Amniotic stem cell (primary cell): ENCODE measurements at places on chromosomes 1 and 21.

GRCh38 chr1:39258146-39258924 is 53.8 kb downstream of the MACF1 start:
- peak; percentile 25 for DNase-seq

GRCh38 chr1:36516372-36517010 is 33.8 kb upstream of the CSF3R start:
- DNase-seq: peak; percentile 6

DNA sequence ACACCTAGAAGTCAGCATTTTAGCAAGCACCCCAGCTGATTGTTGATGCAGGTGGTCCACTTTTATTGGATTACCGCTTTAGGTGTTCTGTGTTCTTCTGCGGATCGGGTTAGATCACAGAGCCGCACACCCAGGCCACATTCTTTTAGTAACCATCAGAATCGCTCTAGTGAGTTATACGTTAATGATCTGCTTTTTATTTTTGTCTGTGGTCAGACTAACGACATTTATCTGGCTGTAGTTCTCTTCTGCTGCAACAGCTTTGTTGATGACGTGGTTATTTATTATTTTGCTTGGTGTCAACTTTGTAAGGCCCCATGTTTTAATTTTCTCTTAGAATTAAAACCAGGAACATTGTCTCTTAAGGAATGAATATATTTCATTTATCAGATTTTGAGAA is 18.2 kb downstream of the SCCPDH start:
- DNase-seq: no peak

- DNase-seq: no peak
Observed at GRCh38 chr21:21807598-21807903, 809.3 kb downstream of the NCAM2 start.

DNA sequence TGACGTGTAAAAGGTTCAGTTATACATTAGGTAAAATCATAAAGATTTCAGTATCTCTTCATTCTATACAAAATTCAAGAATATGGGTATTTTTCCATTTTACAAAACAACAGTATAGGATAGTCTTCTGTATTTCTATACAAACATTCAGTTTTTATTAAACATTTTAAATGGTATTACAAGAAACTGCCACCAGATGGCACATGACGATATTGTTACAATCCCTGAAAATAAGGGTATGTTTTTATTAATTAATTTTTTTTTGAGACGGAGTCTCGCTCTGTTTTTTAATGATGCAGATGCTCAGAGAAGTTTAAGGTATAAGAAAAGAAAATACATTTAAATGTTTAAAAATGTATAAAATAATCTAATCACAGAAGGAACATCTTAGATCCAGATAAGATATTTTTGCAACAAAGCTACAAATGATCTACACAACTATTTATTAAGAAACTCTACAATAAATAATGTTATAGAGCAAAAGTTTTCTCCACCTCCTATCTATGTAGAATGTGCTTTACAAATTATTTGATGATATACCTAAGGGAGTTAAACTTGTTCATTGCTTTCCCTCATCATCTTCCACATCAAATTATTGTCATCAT is 23.5 kb upstream of the RSBN1 start:
- DNase-seq: peak; percentile 52

DNA sequence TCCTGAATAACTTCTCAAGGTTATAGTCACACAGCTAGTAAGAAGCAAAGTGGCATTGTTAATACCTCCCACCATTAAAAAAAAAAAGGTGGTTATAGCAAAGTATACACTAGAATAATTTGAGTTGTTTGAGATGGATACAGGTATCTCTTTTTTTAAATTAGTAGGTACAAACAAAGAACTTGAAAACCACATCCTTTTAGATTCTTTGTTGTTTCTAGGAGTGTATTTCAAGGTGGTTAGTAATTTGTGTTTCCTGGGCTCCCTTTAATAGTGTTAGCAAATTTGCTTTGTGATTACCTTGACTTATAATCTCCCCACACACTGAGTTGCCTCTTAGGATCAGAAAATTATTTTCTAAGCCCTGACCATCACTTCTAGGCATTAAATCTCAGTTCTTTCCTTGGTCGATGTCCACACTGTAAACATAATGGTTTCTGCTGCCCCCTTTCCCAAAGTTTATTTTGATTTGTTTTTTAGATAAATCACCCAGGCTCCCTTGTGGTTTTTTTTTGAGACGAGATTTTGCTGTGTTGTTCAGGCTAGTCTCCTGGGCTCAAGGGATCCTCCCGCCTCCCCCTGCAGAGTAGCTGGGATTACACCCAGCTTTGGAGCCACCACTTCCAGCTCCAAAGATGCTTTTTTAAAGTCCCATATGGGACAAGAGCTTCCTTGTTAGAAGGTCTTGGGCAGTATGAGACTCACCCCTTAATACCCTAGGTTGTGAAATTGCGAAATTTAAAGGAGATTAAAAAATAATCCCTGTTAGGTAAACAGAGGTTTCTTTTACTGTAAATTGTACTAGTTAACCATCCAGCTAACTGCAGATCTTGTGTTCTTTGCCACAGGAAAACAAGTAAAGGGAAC is 6.2 kb downstream of the AKIRIN1 start:
- DNase-seq: no peak

DNA sequence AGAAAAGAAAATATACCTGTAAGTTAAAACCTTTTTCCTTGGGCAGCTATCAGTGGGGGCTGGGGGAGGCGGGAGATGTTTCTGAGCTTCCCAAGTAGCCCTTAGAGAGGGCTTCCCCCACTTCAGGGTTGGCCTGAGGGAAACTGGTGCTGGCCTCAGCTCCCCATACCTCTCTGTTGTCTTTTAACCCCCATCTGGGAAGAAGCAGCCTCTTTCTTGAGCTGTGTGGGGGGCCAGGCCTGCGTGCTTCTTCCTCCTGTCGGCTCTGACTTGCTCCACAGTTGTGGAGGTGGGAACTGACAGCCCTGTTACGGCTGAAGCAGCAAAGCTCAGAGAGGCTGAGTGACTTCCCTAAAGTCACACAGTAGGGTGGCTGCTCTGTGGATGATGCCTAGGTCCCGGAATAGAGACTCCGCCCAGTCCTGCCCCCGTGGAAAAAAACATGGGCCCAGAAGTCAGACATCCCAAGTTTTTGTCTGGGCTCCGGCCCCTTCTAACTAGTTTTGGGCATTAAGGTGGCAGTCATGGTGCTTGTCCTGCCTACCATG is 55.2 kb downstream of the ATP5PO start:
- DNase-seq: no peak

DNA sequence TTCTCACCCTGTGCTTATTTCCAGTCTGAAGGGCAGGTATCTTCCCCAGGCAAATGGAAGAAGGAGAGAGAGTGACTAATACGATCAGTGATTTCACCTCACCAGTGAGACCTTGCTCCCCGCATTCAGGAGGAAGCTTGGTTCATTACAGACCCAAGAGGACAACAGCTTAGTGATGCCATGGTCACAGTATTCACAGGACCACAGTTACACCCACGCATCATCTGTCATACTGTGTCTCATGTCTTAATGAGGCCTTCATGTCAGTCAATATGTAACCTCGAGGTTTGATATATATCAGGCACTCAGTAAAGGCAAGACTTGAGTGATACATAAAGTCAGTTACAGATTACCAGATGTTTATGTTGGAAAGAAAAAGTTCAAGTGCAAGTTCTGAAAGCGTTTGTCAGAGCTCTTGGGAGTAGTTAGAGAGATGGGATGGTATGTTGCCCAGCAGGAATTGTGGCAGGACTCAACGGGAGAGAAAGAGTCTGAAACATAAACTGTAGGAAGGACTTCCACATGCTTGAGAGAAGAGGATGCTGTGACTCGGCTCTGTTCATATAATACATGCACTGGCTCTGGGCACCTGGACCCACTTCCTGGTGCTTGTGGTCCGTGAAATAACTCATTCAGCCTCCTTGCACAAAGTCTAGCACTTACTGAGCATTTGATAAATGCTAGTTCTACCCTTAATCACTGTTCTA is 33.3 kb downstream of the GNPAT start:
- DNase-seq: no peak

- DNase-seq: no peak
Observed at GRCh38 chr1:109928591-109929111, 18.0 kb downstream of the CSF1 start.

- DNase-seq: no peak
Observed at GRCh38 chr1:110176299-110176956, 26.1 kb downstream of the SLC6A17 start.

GRCh38 chr1:183656355-183656754 is 3.2 kb upstream of the APOBEC4 start:
- DNase-seq: no peak

GRCh38 chr1:1399872-1400575 is 889 bp upstream of the CCNL2 start:
- DNase-seq: no peak

DNA sequence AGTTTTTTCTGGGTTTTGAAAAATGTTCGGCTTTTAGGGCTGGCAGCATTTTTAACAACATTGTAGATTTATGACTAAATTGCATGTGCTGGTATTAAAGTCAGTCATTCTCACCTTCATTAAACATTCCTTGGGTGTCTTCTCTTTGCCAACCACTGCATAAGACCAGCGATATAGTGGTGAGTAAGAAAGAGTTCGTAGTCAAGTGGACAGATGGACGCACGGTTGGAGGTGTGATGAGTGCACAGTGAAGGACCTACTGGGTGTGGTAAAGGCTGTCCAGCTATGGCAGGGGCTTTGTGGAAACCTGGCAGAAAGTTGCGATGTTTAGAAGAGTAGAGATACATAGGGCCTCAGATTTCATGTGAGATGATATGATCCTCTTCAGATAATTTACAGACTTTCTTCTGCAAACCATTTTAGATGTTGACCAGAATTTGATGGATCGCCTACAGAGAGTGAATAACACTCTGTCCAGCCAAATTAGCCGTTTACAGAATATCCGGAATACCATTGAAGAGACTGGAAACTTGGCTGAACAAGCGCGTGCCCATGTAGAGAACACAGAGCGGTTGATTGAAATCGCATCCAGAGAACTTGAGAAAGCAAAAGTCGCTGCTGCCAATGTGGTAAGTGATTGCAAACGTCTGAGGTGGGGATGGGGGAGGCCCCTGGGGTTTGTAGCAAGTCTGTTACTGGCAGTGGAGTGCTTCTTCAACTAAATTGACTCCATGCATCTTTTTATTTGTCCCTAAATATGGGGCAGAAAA is 56.0 kb upstream of the LAMC2 start:
- no peak for DNase-seq

GRCh38 chr1:201740670-201741111 is 88.3 kb upstream of the IPO9 start:
- DNase-seq: no peak

DNA sequence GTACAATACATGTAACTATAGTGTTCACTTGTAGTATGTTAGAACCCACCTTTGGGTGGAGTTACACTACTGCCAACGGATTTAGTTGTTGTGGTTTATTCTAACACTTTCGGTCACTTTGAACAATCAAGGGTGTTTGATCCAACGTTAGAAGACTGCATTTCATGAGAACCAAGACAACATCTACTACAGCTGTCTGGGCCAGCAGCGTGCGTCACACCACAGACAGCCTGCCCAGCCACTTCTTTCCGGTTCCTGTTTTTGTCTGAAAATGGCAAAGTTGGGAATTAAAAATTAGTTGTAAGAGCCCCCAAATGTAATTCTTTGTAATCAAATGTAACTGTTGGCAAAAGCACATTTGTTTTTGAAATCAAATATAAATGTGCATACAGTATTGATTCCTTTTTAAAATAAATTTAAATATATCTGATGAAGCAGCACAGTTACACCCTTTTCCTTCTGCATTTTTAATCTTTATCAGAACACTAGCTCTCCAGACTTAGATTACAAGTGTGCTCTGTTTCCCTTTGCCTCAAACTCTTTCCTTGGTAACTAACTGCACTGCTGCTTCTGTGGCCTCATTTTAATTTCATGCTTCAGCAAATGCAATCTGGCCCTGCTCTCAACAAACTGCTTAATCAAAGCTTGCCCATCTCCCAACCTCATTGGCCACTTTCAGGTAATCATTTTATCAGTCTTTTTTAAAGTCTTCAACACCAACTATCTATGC is 86.6 kb upstream of the DPH5 start:
- DNase-seq: no peak

GRCh38 chr21:35491114-35491513 is 442.0 kb upstream of the RUNX1 start:
- DNase-seq: no peak

GRCh38 chr1:46480959-46481646 is 8.5 kb upstream of the DMBX1 start:
- DNase-seq: no peak

GRCh38 chr1:44802306-44803061 is 2.3 kb downstream of the PLK3 start:
- DNase-seq: no peak

DNA sequence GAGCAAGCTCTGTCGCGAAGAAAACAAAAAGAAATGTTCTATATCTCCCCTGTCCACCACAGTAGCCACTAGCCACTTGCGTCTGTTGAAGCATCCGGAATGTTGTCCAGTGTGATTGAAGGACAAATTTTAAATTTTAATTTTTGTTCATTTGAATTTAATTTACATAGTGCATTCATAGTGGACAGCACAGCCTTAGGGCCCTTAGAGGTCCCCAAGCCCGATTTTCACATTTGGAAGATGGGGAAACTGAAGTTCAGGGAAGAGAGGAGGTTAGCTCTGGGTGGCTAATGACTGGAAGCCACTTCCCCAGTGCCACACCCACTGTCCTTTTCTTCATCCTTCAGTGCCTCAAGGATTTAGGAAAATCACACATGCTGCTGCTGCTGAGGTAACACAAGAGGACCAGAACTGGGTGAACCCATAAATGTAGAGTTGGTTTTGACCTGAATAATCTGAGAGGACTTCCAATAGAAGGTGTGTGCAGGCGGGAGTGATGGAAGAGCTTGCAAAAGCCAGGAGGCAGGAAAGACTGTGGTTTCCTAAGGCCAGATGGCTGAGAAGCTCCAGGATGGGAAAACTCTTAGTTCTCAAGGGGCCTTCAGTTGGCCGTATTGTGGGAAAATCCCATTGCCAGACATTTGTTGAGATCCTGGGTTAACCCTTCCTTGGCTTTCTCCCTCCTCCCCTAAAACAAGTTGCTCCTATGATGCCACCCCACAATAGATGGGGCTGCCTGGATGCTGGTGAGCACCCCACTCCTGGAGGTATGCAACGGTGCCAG is 49.5 kb downstream of the TRIM11 start:
- no peak for DNase-seq

DNA sequence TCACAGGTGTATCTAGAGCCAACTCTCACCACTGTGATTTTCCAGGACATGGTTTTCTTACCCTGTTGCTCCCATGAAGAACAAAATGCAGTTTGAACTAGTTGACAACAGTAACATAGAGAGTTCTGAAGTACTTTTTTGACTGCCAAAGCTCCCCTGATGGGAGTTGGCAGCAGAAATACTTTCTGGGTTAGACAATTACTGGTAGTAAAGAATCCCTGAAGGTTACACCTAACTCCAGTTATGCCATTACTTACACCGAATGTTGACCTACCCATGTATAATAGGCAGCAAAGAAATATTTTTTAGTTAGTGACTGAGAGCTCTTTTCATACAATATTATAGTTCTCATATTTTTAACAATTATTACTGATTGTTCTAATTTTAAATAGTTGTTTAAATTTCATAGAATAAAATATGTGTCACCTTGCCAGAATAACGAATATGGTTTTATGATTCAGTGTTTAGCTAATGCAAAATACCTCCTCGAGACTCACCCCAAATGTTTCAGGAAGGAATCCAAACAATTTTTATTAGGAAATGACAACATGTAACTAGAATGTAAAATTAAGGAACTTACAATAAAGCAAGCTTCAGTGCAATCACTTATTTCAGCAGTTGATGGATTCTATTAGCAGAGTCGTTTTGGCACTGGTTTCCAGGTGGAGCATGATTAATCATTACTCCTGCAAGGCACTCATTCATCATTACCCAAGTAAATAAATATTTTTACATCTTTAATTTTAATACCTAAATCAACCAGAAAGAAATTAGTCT is 237.6 kb downstream of the MRPL39 start:
- no peak for DNase-seq
